ENCODE measurements at places on chromosomes 13 and 19.

GRCh38 chr13:112690283-112690929, 568 bp downstream of the ATP11A start:
- peak; percentile 23 for DNase-seq

DNA sequence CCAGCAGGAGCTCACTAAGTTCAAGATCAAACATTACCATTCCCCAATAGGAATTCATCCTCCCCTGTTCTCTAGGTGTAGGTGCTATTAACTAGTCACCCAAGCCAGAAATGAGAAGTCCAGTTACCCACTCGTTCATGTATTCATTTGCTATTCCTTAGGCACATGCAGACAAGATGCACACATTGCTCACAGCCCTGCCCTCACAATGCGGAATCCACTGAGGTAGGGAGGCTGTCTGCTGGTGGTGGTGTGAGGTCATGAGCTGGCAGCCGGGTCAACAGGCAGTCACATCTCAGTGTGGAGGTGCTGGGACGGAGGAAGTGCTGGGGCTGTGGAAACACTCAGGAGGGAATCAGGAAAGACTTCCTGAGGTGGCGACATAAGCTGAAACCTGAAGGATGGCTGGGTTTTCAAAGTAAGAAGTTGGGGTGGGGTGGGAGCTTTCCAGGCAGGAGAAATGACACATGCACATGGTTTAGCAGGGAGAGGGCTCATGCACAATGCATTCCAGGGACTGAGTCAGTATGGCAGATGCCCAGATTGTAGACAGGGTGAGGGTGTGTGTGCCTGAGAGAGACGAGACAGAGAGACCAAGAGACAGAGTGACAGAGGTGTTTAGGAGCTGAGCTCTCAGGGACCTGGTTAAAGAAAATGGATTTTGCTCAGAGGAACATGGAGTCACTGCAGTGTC, 117.6 kb downstream of the USP12 start:
- no peak for DNase-seq

DNA sequence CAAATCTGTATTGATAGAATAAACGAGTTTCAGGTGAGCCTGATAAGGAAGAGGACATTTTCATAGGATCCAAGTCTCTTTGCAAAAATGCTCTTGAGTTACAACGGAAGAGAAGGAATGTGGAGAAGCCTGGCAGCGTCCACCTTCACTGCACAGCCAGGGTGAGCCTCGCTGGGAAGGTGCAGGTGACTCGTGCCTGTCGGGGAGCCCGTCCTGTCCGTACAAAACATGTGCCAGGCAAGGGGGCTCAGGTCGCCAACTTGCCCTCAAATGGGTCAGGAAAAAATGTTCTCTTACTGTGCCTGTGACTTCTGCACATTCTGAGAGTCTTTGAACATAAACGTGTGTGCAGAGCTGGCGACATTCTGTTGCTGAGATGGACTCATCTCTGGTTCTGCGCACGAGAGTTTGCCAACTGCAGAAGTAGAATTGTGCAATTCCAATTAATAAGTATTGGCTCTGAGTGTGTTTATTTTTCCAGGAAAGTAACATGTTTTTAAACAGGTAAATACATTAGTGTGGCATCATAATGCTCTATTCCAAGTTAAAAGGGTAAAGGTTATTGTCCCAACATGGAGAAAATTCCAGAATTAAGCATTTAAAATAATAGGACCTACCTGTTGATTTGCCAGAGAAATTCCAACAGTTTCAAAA, 28.6 kb downstream of the NAXD start:
- no peak for DNase-seq

DNA sequence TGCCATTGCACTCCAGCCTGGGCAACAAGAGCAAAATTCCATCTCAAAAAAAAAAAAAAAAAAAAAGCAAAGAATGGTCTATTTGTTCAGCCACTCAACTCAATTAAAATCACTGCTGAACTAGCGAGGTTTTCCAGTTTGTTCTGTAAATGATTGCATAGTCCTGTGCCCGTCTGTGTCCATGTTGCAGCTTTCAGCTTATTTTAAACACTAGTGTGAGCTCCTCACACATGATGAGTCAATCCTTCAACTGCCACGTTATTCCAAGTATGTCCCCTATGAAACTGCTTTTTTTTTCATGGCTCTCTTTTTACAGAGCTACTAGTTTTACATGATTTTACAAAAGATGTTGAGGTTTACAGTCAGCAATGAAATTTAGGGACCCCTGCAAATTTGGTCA, 12.2 kb downstream of the SUGP2 start:
- DNase-seq: no peak

DNA sequence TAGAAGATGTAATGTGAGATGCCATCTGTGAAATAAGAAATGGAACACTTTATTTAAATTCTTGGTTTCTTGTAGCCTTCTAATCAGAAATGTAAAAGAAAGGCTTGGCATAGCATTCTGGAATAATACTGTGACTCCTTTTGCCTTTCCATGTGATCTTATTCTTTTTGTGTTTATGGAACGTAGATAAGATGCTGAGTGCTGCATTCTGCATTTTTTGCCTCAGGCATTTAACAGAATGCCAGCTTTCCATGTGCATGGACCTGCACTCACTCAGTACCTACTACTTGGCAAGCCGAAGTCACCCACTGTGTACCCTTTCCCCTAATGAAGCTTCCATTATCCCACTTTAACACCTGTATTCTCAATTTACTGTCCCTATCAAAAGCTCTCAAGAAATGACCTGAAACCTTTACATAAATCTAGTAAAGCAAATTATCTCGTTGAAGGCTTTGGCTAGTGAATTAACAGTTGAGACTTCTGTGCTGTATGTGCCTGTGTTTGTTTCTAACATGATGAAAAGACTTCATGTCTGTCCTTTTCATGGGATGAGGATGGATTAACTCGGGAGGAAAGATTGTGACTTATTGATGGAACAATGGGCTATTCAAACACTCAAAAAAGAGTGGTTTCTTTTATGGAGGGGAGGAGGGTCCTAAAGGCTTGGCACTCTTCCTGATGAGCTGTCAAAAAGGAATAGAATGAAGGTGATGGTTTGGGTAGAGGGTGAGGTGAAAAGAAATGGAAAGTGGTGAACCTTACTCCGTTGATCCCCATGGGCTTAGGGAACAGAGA, 44.7 kb upstream of the FRY start:
- DNase-seq: no peak

DNA sequence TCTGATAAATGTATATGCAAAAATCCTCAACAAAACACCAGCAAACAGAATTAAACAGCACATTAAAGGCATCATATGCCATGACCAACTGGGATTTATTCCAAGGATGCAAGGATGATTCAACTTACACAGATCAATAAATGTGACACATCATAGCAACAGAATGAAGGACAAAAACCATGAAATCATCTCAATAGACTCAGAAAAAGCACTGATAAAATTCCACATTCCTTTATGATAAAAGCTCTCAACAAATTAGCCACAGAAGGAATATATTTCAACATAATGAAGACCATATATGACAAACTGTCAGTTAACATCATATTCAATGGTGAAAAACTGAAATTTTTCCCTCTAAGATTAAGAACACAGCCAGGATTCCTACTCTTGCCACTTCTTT, 691.6 kb downstream of the DIAPH3 start:
- DNase-seq: no peak

GRCh38 chr19:42081584-42082203, 5.7 kb downstream of the ZNF574 start:
- no peak for DNase-seq

- DNase-seq: no peak
Measured at GRCh38 chr13:60435762-60436374, 38.8 kb downstream of the TDRD3 start.

- DNase-seq: no peak
Measured at GRCh38 chr13:32056316-32056715, 24.7 kb downstream of the FRY start.

DNA sequence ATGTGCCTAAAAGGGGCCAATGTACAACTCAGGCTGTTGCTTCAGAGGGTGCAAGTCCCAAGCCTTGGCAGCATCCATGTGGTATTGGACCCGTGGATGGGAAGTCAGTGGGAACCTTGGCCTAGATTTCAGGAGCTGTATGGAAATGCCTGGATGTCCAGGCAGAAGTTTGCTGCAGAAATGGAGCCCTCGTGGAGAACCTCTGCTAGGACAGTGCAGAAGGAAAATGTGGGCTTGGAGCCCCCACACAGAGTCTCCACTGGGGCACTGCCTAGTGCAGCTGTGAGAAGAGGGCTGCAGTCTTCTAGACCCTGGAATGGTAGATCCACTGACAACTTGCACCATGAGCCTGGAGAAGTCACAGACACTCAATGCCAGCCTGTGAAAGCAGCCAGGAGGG, 28.5 kb downstream of the GPC5 start:
- no peak for DNase-seq

DNA sequence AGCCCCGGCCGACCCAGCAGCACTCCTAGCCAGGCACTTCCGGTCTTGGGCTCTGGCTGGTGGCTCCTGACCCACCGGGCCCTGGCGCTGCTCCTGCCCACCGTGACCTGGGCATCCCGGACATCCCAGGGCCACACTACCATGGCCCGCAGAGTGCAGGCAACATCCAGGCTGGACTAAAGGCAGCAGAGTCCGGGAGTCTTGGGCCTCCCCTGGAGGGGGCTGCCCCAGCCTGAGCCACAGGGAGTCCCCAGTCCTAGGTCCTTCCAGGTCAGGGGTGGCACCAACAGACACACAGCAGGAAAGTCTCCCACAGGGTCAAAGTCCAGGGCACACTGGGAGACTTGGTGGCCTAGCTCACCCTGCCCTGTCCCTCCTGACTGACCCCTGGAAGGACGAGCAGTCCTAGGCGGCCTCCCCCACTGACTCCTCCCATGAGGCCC, 10.8 kb downstream of the LSM4 start:
- DNase-seq: no peak

- DNase-seq: no peak
Measured at GRCh38 chr13:110559986-110560385, 1.5 kb downstream of the RAB20 start.

DNA sequence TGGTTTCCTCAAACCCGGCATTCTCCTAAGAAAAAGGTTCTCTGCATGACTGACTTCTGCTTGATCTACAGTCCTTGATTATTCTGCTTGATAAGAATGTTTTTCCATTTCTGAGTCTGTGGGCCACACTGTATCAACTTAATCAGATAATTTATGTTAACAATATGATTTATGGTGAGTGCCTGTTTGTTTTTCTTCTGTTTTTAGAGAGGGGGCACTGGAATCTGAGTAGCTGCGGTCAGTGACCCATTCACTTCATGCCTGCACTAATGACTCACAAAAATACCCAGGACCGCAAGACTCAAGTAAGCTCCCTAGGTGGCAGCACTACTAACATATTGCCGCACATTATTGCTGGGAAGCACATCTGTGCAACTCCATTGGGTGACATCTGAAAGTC, 542.3 kb upstream of the ATXN8OS start:
- no peak for DNase-seq

DNA sequence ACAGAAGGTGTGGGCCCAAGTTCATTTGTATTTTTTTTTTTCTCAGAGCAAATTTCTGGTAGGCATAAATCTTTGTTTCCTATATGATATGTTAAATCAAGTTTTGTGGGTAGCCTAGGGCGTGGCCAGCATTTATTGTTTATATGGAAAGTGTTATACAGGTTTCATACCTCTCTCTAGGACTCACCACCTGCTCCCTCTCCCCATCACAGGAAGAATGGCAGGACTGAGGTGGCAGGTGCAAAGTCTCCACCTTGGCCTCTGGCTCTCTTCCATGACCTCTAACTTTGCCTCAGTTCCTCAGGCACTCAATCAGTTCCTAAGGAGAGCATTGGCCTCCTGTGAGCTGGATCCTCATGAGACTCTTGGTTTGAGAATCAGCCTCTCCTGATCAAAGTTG, 172.3 kb upstream of the TSC22D1 start:
- DNase-seq: no peak

- no peak for DNase-seq
Measured at GRCh38 chr19:1206864-1207450, 1.4 kb downstream of the STK11 start.

- no peak for DNase-seq
Measured at GRCh38 chr13:99376132-99376531, 68.9 kb upstream of the GPR183 start.

DNA sequence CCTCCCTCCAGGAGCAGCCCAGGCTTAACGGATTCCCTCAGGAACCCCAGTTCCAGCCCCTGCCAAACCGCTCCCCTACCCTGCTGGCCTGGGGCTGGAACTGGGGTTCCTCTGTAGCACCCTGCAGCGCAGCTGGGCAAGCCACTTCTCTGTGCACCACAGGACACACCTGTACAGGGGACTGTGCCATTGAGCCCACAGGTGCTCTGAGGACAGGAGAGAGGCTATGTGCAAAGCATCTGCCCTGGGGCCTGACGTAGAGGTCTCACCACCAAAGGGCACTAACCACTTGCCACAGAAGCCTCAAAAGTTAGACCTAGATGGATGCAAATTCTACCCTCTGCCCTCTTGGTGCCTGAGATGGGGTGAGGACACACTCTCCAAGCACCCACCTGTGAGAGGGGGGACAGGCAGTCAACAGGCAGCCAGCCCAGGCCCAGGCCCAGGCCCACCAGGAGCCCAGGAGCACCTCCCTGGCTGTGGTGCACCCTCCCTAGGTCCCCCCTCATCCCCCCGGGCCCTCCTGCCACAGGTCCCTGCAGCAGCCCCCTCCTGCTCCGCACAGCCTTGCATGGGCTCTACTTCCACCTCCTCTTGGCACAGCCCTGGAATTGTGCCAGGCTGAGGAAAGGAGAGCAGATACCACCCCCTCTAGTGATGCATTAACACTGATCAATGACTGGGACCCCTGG, 27.6 kb upstream of the SLC35E1 start:
- no peak for DNase-seq

- no peak for DNase-seq
Measured at GRCh38 chr19:38035515-38036495, 128.8 kb downstream of the SIPA1L3 start.

- no peak for DNase-seq
Measured at GRCh38 chr13:97933776-97934175, 19.7 kb upstream of the IPO5 start.

- no peak for DNase-seq
Measured at GRCh38 chr13:24679686-24680085, 522 bp upstream of the ATP12A start.

- no peak for DNase-seq
Measured at GRCh38 chr13:20974981-20975585, 72.5 kb upstream of the XPO4 start.

GRCh38 chr19:29567366-29567915, 38.6 kb upstream of the POP4 start:
- no peak for DNase-seq

DNA sequence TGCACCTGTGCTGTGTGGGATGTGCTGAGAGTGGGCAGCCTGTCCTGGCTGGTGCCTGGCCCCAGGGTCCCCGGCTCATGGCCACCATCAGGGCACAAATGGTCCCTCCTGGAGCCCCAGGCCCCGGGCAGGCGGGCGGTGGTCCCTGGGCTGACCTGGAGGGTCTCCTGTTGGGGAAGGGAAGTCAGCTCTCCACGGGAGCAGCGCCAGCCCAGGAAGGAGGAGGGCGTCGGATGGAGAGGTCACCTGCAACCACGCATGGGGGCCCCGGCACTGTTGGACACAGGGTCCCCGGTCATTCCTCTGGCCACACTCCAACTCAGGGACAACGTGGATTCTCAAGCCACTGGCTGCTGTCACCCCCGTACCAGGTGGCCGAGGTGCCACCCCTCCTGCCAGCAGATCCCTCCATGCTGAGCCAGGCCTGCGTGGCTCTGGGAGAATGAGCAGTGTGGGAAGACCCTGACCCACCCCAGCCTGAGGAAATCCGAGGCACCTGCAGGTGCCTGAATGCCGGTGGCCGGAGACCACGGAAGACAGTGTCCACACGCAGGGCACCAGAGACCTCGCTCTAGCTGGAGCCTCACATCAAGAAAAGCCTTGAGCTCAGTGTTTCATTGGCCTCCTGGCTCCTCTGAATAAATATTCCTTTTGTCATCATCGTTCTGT, 13.5 kb downstream of the LMNB2 start:
- no peak for DNase-seq

- DNase-seq: no peak
Measured at GRCh38 chr19:1747285-1748114, 5.8 kb upstream of the ONECUT3 start.
